ENCODE measurements at places on chromosomes 7 and 10.

DNA sequence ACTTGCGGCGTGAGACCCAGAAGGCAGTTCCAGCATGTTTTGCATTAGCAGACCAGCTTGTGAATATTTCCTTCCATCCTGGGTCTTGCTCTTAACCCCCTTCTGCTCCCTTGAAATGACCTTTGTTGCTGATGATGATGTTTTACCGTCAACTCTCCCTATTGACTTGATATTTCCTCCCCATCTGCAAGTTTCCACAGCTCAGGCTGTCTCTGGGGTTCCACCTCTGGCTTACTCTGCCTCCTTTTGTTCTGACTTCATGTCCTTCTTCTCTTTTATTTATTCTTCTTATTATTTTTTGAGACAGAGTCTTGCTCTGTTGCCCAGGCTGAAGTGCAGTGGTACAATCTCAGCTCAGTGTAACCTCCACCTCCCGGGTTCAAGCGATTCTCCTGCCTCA, 17.2 kb downstream of the BAMBI start:
- DNase-seq: no peak

GRCh38 chr7:99196536-99197258, 11.2 kb downstream of the KPNA7 start:
- no peak for DNase-seq

DNA sequence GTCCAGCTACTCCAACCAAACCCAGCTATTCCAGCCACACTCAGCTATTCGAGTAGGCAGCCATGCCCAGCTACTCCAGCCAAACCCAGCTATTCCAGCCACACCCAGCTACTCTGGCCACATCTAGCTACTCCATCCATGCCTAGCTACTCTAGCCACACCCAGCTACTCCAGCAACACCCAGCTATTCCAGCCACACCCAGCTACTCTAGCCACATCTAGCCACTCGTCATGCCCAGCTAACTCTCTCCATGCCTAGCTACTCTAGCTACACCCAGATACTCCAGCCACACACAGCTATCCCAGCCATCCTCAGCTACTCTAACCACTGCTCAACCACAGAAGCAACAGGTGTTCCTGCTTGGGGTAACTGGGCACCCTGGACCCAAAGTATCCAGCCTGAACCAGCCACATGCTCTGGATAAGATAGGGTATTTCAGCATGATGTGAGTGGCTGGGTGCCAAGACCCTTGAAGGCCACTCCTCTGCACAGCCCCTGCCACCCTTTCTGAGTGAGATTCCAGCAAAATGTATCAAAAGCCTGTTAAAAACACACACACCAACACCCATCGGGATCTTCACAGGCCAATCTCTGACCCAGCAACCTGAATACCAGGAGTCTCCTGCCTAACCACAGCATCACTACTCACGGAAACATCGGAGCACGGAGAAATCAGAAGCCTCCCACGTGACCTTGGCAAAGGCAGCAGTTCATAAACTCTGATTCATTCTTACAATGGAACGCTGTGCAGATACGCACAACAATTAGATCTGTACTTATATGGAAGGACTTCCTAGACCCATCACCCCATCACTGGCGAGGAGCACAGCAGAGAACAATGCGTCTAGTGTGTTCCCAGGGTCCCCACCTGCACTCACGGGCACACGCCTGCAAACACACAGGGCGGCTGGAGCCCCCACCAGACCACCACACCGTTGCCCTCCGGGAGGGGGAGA, 51.8 kb upstream of the DNAAF5 start:
- no peak for DNase-seq

GRCh38 chr10:42111661-42112330, 526.6 kb downstream of the ZNF33B start:
- no peak for DNase-seq

- DNase-seq: no peak
Observed at GRCh38 chr7:29457565-29458011, 106.0 kb upstream of the PRR15 start.

DNA sequence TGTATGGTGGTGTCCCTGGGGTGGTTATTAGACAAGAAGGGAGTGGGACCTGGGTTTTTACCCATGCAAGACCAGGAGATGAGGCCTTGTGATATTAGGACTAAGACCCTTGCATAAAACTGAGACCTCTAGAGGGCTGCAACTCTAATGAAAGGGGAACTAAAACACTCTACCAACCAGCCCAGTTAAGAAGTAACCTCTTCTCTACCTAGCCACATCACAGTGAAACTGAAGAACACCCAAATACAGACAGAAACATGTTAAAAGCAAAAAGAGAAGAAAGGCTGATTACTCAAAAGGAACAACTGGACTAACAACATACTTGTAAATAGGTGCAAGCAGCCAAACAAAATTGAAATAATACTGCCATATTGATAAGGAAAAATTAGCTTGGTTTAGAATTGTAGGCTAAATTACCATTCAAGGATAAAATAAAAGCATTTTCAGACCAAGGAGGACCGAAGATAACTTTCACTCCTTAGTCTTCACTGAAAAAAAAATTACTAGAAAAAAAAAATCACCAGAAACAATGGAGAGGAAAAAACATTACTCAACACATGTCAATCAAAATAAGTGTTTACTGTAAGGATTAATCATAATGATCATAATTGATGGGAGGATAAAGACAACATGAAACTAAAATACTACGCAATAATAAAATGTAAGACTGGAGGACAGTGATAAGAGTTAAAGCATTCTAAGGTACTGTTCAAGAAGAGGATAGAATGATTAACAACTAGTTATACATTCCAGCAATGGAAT, 27.6 kb downstream of the ERLIN1 start:
- peak; percentile 68 for DNase-seq

DNA sequence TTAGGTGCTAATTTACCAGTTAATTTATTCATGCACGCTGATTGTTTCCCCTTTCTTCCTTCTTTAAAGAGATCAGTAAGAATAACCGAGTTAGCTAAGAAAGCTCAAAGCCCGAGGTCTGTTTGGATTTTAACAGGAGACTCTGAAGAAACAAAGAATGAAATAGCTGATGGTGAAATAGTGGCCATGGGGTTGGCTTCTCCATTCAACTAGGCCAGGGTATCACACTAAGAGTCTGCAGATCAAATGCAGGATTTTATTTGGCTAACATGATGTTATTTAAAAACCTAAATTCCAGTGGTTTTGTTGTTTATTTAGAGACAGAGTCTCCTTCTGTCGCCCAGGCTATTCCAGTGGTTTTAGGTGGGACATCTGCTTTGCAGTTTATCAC, 65.2 kb upstream of the SYPL1 start:
- DNase-seq: no peak

All from GM12878 (cell line).